ENCODE measurements at places on chromosomes 12 and 14.

DNA sequence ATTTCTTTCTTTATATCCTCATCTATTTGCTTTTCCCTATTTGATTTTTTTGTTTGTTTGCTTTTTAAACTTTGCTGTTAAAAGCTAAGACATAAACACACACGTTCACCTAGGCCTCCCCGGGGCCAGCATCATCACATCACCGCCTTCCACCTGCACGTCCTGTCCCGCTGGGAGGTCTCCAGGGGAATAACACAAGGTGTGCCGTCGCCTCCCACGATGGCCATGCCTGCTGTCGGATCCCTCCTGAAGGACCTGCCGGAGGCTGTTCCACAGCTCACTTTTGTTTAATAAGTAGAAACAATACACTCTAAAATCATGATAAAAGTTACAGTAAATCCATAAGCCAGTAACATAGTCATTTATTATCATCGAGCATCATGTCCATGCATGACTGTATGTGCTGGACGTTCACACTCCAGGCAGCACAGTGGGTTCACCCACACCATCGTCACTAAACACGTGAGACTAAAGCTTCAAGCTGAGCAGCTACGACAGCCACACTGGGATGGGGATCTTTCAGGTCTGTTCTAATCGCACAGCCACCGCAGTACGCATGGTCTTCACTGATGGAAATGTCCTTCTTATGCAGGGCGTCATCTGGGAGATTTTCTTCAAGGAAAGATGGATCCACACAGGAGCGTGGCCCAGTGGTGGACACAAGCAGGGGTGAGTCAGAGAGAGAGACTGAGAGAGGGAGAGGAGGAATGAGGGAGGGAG lies 3.6 kb downstream of the RIMBP2 start:
- no peak for DNase-seq

DNA sequence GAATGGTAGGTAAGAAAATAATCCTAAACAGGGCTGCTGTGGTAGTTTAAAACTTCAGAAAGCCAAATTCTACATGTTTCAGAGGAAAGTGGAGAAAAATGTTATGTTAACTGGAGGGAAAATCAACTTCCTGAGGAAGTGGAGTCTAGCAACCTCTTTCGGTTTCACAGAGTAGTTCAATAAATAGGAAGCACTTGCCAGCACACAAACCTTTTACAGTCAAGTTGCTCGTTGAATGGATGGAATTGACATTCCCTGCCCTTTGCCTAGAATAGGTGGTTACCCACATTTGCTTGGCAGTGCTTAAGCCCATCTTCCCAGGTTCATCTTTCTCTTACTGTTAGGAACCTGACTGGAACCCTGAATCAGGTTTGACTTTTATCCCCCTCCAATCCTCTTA lies 15.9 kb downstream of the ANKRD13A start:
- DNase-seq, result no peak

DNA sequence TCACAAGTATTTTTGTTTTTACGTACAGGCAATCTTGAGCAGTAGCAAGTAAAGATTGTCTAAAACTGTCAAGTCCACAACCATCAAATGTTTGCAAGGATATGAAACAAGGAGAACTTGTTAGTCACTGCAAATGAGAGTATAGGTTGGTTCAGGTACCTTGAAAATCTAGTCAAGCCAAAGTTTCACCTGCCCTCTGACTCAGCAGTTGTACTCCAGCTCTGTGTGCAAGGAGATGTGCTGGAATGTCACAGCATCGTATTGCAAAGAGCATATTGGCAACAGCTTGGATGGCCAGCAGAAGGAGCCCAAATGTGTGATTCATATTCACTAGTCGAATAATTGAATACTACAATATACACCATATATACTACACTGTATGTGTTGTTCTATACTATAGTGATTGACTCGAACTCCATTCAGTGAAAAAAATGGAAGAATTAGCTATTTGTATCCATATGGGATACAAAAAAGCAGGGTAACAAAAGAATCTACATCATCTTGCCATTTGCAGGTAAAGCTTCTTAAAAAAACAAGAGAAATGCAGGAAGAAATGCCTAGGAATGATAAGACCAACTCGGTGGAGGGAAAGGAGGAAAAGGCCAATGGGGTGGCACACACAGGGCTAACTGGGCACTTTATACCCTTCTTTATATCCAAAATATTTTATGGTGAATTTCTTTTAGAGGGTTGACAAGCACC lies 44.0 kb downstream of the EID3 start:
- no peak for DNase-seq

GRCh38 chr12:115700896-115701465 lies 576.5 kb downstream of the MED13L start:
- no peak for DNase-seq

- DNase-seq, result no peak
These were observed 127.8 kb downstream of the GCH1 start for GRCh38 chr14:54774824-54775223.

- no peak for DNase-seq
These were observed 625.4 kb upstream of the LRFN5 start for GRCh38 chr14:40981247-40981646.

- no peak for DNase-seq
These were observed 79.1 kb upstream of the BCL2L14 start for GRCh38 chr12:11991604-11992003.

DNA sequence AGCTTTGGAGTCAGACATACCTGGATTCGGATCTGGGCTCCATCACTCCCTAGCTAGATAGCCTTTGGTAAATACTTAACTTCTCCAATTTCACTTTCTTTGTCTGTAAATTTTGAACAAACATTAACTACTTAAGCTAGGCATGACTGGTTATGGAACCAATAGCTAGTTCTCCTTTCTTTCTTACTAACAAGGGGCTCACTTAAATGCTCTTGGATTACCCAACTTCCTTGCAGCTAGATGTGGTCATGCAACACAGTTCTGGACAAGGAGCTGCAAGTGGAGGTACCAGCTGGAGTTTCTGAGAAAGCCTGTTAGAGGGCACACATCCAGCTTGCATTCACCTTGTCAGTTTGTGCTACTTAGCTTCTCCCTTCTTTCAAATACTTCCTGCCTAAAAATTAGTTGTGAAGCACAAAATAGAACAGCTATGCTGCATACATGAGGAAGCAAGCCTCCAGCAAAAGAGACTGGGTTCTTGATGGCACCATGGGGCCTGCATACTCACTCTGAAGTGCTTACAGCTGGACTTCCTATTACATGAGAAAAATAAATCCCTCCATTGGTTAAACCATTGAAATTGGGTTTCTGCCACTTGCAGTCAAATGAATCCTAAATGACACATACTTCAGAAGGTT lies 210.1 kb upstream of the EEA1 start:
- DNase-seq, result no peak

Measured in NCI-H446 treated with DMSO at 0.1 percent for 48 hours (cell line).